Renal pelvis (tissue), 12 donors: ENCODE measurements at places on chromosomes 2 and 18. TPM values are rescaled to one million over a fixed set of nuclear protein-coding genes. Genes with fewer than 3 reads are reported as not detected.
A peak's percentile ranks its signal among the peaks of the same experiment; 100 is the strongest.

- DNase-seq = no peak
These were observed 523.4 kb downstream of the CCDC85A start for GRCh38 chr2:56707218-56707617.

GRCh38 chr2:230202430-230203109, 17.2 kb downstream of the SP110 start:
- DNase-seq = no peak

GRCh38 chr2:86185517-86186212, 9.6 kb downstream of the IMMT start:
- no peak for DNase-seq

GRCh38 chr18:76894566-76895346, 72.4 kb downstream of the ZNF236 start:
- no peak for DNase-seq

DNA sequence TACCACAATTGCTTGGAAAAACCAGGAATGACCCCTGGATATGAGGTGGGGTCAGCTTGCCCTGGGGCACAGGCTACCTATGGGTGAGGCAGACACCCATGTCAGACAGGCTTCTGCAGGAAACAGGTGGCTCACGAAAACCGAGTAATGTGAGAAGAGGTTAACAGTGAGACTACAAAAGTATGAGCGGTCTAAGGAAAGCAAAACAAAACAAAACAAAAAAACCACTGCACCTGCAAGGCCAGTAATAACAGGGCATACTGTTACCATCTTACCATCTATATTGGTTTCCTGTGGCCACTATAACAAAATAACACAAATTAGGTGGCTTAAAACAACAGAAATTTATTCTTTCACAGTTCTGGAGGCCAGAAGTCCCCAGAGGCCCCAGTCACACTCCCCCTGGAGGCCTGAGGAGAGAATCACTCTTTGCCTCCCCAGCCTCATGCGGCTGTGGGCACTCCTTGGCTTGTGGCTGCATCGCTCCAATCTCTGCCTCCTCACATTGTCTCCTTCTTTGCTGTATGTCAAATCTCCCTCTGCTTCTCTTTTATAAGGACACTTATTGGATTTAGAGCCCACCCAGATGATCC, 86.6 kb upstream of the EPC2 start:
- no peak for DNase-seq

DNA sequence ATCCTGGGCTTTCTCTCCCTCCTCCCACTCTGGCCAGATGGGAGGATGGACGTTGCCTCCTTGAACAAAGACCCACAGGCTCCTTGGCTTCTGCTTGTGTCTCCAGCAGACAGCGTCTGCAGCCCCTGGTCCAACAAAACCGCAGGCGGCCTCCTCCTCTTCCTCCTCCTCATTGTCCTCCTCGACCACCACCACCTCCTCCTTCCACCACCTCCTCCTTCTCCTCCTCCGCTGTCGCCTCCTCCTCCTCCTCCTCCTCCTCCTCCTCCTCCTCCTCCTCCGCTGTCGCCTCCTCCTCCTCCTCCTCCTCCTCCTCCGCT, 45.7 kb upstream of the ALPP start:
- no peak for DNase-seq

DNA sequence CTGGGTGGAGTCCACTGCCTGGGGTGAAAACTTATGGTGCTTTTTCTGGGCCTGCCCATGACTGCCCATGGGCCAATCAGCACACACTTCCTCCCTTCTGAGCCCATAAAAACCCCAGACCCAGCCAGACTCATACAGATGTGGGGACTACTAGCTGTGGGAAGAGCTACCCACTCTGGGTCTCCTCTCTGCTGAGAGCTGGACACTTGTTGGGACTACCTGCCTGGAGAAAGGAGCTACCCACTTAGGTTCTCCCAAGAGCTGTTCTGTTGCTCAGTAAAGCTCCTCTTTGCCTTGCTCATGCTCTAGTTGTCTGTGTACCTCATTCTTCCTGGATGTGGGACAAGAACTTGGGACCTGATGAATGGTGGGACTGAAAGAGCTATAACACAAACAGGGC, 119.6 kb upstream of the SLC38A11 start:
- DNase-seq = no peak

DNA sequence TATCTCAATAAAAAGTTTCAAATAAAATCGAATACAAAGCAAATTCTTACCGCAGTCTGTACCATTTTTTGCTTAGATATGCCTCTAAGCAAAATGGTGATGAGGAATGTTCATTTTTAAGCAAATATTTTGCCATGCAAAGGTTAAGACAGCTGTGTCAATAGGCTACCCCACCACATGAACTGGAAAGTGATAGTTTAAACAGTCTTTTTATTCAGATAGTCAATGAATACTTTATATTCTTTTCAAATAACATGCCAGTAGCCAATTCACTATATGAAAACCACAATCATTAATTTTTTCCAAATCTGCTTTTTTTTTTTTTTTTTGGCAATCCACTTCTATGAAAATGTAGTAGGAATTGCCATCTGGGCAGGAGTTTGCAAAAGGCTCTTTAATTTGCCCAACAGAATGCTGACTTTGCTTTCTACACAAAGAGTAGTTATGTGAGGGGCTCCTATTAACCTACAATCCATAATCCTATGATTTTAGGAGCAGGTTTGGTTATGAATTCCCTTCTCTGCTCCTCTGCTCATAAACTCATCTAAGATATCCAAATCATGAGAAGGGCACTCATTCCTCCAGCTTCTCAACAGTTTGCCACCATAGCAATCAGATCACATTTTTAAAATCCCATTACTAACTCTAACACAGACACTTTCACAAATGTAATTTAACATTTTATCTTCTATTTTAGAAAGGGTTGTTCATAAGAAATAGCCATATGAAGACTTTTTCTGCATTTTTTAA, 69.2 kb downstream of the SLC40A1 start:
- DNase-seq = no peak

DNA sequence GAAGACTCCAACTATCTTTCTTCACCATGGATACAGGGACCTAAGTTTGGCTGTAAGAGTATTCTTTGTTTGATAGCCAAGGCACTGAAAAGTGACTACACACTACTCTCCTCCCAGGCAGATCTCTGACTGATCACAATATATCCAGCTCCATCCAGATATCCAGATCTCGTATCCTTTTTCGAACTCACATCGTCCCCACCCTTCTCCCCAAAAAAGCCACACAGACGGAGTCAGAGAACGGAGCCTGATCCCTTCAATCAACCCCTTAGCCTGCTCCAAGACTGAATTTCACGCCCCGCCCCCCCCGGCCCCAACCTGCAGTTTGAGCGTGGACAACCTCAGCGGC, 533 bp downstream of the DHX57 start:
- peak; percentile 16 for DNase-seq

DNA sequence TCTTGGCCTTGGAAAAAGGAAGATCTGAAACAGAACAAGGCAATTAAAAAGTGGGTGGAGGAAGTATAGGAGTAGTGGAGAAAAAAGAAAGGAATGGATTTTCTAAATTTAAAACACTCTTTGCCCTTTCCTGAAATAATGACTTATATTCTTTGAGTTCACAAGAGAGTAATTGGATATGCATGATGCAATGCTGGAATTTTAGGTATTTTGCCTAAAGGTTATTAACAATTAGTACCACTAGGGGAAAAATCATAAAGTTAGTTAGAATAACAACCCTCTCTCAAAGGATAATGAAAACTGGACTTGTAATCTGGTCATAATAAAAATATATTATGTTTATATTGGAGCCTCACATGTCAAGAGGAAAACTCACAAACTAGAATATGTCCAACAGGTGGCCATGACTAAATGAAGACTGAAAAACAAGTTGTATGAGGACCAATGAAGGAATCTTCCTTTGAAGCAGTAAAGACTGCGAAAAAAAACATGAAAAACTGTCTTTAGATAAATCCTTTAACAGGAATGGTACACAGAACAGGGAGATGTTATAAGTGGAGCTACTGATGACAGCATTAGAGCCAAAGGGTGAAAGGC, 281.8 kb downstream of the NCKAP5 start:
- peak; percentile 20 for DNase-seq

GRCh38 chr2:11872247-11872947, 126.0 kb downstream of the LPIN1 start:
- DNase-seq = no peak

GRCh38 chr18:39494211-39494896, 1928.8 kb upstream of the CELF4 start:
- DNase-seq = no peak

- peak; percentile 22 for DNase-seq
These were observed 15.0 kb upstream of the ELOA2 start for GRCh38 chr18:47050468-47050867.

DNA sequence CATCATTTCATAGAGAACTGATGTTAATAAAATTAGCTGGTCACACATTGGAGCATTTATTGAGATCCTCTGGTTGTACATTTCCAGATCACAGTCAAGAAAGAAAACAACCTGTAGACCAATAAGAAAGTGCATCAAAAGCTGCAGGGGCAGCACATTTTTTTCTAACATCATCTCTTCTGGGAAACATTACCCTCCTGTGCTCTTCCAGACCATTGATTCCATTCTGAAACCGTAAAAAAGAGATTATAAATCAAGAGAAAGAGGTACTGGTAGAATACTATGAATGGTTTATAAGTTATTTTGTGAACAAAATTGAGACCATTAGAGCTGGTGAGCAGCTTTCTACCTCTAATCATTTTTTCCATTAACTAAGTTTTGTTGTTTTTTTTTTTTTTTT, 1548.2 kb upstream of the CELF4 start:
- DNase-seq = peak; percentile 20

DNA sequence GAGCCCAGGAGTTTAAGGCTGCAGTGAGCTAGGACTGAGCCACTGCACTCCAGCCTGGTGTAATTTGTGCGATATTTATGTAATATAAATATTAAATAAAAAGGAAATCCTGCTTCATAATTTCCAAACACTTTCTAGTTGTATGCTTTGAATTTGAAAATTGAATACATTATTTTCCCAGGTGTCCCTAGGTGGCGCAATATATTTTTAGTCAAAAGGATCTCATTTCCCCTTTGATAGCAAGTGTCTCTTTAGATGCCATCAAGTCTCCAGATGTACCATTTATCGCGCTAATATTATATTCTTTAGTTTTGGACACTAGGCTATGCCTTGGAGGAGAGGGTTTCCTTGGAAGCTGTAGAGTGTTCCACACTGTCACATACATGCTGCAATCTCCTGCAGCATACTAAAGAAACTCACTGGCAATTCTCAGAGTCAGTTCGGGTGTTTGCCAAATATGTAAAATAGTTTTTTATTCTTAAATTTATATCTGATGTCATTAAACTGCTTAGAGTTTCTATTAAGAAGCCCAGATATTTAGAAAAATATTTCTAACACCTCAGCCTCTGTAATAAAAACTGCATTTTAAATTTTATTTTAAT, 5.6 kb upstream of the WDR7 start:
- DNase-seq = no peak

DNA sequence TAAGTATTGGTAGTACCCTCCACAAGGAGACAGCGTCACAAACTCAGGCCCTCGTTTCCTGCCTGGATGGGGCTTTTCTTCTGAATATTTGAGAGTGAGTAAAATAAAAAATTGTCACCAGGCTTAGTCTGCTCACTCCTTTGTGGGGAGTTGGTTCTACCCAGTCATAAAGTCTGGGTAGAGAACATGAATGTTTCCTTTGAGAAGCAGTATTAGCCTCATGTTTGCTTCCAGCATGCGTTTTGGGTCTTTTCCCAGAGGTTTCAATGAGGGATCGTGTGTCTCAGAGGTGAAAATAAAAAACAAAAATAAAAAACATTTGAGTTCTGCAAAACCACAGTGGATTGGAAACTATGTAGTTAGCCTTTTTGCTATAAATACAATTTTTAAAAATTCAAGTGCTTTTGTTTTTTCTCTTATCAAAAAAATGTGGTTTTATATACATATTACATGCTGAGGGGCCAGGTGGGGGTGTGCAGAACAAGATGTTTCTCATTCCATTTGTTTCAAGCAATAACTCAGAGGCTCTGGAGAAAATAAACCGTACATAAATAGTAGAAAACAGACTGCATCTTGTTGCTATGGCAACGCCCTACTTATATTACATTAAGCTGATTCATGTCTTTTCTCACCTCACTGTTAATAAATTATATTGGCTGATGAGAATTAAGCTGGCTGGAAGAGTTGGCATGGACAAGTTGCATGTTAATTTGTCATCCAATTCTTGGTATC, 225.4 kb upstream of the FBXO11 start:
- peak; percentile 89 for DNase-seq

DNA sequence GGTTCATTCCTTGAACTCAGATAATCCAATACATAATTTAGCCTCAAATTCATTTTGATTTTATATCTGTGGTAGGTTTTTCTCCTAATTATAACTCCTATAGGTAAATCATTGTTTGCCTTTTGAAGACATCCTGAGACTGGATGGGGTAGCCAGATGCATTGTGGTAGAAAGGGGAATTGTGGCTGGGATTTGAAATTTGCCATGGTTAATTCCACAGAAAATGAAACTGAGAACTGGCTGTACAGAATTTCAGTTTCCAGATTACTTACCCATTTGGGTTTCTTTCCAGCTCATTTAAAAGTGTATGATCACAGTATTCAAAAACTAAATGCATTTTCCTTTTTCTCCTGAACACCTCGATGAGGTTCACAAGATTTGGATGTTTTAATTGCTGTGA, 18.2 kb downstream of the CDKL4 start:
- no peak for DNase-seq

GRCh38 chr2:130762910-130763385, 7.6 kb downstream of the AMER3 start:
- no peak for DNase-seq

- DNase-seq = no peak
These were observed 97.0 kb upstream of the FN1 start for GRCh38 chr2:215532844-215533243.

The GAREM2 gene
- 8.3 TPM for polyA plus RNA-seq

The DHRS9 gene
- polyA plus RNA-seq = 0.58 TPM

The ABCG8 gene
- polyA plus RNA-seq = 1.3 TPM
